ENCODE measurements at places on chromosomes 16 and 17.

DNA sequence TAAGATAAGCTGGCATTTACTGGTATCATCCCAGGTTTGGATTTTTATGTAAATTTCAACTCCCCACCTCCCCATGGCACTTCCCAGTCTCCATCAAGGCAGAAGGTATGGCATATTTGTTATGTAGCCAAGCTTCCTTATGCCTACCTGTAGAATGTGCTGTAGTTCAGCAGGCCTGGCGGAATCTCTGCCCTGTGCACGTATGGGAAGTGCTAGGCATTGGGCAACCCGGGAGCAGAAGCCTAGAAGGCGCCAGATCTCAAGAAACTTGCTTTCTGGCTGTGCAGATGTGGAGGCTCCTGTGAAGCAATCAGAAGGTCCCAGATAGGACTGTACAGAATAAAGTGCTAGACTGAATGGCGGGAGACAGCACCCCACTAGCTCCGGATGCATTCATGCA, 64.7 kb downstream of the SNX20 start:
- no peak for DNase-seq

DNA sequence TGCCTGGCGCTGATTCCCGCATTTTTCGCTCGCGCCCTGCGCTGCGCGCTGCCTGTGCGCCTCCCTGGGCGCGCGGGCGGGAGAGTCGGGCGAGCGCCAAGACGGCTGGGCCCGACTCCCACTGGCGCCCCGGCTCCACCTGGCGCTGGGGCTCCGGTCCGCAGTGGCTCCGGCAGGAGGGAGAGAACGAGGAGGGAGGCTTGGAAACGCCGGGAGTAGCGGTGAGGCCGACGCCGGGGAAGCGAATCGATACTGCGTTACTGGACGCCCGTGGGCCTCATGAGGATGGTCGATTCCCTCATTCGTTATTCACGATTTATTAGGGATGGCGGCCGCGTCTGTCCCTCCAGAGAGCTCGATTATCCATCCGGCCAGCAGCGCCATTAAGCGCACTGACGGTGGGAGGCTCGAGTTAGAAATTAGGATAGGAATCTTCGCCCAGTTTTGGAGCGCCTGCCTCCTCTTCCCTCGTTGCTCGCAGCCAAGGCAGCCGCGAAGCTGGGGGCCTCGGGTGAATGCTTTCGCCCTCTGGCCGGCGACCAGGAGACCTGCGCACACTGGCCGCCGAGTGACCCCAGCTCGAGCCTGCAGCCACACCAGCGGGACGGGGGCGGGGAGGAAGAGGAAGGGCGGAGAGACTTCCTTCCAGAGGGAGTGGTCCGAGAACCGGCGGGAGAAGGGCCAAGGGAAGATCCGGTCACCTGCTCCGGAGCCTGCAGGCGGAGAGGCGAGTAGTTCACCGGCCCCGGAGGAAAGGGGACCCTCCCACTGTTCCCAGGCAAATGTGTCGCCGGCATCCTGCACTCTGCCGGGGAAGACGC, 1.3 kb upstream of the PCGF2 start:
- DNase-seq, result no peak

DNA sequence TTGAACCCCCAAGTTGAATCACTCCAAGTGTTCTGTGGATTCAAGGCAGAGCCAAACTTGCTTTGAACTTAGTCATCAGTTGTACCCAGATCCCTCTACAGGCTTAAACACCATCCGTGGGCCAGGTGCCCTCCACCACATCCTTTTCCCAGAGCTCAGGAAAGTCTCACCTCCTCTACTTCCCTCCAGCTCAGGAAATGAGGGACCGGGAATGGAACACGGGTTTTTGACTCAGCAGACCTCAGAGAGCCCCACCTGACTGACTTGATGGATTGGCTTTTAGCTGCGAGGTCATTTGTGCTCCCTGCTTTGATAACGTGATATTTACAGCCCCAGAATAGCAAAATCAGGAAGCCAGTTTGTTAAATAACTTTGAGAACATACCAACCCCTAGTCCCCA, 20.1 kb downstream of the GID4 start:
- DNase-seq, result no peak

DNA sequence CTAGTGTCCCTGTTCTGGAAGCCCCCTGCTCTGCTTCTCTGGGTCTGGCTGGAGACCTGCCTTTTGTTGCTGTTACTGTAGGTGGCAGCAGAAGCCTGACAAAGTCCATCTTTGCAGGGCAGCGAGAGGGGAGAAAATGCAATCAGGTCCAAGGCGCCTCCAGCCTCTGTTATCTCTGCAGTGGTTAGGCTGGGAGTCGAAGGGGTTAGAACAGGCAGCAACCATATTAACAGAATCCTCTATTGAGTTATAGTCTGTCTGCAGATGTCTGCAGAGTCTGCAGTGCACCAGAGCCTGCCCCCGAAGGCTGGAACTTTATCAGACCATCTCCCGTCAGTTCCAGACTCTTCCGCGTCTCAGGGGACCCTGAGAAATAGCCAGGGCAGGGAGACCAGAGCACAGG, 404.9 kb upstream of the EEF2KMT start:
- peak; percentile 21 for DNase-seq

GRCh38 chr16:31002250-31002700, 8.2 kb downstream of the STX1B start:
- DNase-seq, result no peak

- no peak for DNase-seq
Observed at GRCh38 chr17:12522336-12522735, 143.4 kb upstream of the MYOCD start.

GRCh38 chr17:36641877-36642845, 40.8 kb downstream of the MRM1 start:
- no peak for DNase-seq

DNA sequence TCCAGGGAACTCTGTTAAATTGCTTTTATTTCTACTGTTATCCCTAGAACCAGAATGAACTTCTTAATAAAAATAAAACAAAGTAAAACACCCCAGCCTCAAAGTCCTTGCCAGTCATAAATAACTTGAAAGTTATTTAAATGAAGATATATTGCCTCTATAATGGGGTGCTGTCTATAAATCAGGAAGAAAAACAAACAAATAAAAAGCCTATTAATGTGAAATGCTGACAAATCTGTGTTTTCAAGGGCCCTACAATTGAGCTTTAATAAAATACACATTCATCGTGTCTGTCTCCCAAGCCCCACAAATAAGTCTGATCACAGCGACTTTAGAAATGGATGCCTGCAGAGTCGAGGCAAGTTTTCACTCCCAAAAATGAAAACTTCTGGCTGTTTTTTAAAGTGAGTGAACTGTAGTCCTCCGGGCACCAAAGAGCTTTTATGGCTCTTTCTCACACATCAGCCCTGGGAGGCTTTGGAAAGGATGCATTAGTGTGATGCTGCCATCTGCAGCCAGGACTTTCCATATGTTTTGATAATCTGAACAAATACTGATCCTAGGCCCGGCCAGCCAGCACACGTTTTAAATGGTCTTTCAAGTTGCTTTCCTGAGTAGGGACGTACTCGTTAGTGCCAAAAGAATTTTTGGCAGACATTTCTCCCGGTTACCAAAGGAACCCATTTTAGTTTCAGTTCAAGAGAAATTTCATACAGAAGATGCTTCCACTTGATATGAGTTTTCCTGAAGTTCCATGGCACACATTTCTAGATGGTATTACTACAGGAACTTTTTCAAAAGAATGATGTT, 16.3 kb downstream of the NACA2 start:
- DNase-seq, result peak; percentile 34

GRCh38 chr16:28554634-28555423, 1.1 kb downstream of the SGF29 start:
- no peak for DNase-seq

DNA sequence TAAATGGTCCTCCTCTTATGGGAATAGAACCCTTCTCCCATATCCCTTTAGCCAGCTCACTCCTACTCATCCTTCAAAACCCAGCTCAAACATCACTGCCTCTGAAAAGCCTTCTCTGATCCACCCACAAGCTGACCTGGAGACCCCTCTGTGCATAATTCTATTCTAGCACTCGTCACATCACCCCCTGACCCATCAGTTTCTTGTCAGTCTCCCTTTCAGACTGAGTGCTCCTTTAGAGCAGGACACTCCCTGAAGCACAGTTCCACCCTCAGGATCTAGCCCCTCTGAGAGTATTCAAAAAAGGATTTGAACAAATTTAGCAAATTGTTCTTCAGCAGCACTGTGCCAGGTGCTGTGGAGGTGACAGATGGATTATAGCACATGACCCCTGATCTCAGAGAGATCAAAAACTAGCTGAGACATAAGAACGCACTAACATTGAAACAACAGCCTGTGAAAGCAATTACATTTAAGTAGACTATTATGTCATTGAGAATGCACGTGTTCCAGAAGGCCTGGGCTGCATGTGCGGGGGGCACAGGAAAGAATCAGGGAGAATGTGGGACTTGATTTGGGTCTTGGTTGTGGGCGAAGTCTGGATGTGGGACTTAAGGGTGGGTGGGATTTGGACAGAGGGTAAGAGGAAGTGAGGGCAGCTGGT, 43.5 kb downstream of the MRPS23 start:
- no peak for DNase-seq

- no peak for DNase-seq
Observed at GRCh38 chr17:61390479-61390791, 9.2 kb upstream of the TBX2 start.

DNA sequence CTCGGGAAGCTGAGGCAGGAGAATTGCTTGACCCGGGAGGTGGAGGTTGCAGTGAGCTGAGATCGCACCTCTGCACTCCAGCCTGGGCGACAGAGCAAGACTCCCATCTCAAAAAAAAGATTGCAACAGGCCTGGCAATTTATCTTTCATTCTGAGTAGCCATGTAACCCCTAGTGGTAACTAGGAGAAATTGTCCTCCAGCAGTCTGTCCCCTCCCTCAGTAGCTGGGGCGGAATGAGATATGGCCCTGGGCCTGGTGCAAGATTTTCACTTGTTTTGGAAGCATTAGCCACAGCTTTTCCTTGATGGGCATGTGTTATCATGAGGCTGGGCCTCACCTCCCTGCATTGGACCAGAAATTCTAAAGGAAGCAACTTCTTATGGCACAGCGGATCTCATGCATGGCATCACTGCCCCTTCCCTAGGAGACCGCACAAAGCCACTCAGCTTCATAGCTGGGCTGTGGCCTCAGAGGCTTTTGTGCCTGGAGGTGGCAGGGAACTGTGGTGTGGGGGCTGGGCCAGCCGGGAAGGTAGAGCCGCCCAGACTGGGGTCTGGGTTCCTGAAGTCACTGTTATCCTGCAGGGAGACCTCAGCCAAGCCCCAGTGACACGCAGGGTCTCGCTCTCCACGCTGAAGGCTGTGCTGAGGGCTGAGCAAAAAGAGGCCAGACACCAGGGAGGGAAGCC, 13.4 kb downstream of the NATD1 start:
- DNase-seq, result peak; percentile 31

DNA sequence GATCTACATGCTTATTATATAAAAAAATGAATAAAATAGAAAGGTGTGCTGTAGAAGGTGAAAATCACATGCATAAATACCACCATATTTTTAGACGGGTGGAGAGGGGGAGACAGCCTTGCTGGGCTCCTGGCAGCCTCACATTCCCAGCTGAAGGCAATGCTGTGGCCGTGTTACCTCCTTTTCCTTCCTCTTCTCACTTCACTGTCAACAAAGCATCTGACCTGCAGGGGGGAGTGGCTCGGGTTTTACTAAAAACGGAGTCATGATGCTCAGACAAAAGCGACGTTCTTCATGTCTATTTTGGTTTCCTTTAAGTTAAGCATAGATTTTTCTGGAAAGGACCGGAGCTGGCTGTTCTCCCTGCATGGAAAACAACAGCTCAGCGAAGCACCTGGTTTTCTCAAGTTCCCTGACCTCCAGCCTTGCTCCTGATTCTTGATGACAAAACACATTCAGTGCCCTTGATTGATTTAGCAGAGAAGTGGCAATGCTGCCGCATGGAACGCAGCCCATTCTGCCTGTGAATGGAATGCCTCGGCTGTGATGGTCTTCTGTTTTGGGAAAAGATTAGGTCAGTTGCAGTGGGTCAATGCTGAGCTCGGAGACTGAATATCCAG, 5.5 kb upstream of the RPTOR start:
- peak; percentile 71 for DNase-seq

DNA sequence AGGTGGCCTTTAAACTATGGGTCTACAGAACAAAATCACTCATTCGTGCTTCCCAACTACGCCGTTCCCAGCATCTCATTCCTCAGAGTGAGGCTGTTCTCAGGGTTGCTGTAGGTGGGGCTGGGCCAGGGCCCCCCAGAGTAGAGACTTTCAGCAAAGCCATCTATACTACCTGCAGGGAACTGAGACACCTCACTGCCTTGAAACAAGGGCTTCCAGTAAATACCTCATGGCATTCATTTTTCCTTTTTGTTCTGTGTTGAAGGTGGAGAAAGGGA, 4.2 kb upstream of the SDK2 start:
- no peak for DNase-seq
